Neural crest cell (in vitro differentiated cells): ENCODE measurements at places on chromosomes 11 and 22.

GRCh38 chr11:37449146-37449545 lies 851.1 kb upstream of the RAG2 start:
- H3K4me1 ChIP-seq: peaks cover 6% of the 10 kb centered on the region
- H3K4me3 ChIP-seq: no peak overlapping the region
- no peaks in the 10 kb centered on the region for H3K27me3 ChIP-seq
- no peaks in the 10 kb centered on the region for H3K36me3 ChIP-seq

GRCh38 chr11:124900464-124900863 lies 2.8 kb upstream of the ROBO4 start:
- H3K27ac ChIP-seq: no peak overlapping the region
- no peaks in the 10 kb centered on the region for H3K36me3 ChIP-seq
- peaks cover 51% of the 10 kb centered on the region for H3K27me3 ChIP-seq
- no peak for DNase-seq

DNA sequence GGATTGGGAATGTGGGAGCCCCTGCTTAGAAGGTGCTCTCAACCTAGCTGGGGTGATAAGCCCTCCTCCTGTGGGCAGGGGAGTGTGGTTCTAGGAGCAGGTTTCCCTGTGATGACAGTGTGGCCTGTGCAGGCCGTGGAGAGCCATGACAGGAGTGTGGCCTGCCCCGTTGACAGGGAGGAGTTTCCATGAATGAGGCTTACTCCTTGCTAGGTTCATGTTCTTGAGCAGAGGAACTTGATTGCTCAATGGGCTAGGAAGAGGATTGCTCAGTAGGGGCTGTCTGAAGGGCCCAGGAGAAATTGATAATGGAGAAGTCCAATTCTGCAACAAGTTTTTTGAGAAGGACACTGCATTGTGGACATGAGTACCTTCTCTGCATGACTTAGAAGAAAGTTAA lies 92.0 kb downstream of the PPP6R3 start:
- H3K4me3 ChIP-seq: no peak overlapping the region
- no peaks in the 10 kb centered on the region for H3K27me3 ChIP-seq
- no peak for DNase-seq
- H3K4me1 ChIP-seq: peaks cover 21% of the 10 kb centered on the region
- H3K27ac ChIP-seq: no peak overlapping the region

GRCh38 chr11:34630544-34630943 lies 9.7 kb downstream of the EHF start:
- DNase-seq: no peak
- H3K27ac ChIP-seq: no peak overlapping the region
- H3K4me3 ChIP-seq: no peak overlapping the region
- no peaks in the 10 kb centered on the region for H3K36me3 ChIP-seq
- peaks cover 13% of the 10 kb centered on the region for H3K4me1 ChIP-seq

- H3K4me1 ChIP-seq: peaks cover 37% of the 10 kb centered on the region
- peak overlapping the region; percentile 57 for H3K4me3 ChIP-seq
- H3K36me3 ChIP-seq: no peaks in the 10 kb centered on the region
- H3K27me3 ChIP-seq: no peaks in the 10 kb centered on the region
- no peak for DNase-seq
- H3K27ac ChIP-seq: peak overlapping the region; percentile 89
These were observed 12.9 kb upstream of the CDKN1C start for GRCh38 chr11:2898366-2899079.

- no peaks in the 10 kb centered on the region for H3K4me1 ChIP-seq
- no peak for DNase-seq
- peaks cover 27% of the 10 kb centered on the region for H3K36me3 ChIP-seq
- no peaks in the 10 kb centered on the region for H3K27me3 ChIP-seq
- H3K27ac ChIP-seq: no peak overlapping the region
- H3K4me3 ChIP-seq: no peak overlapping the region
These were observed 10.7 kb downstream of the DGCR8 start for GRCh38 chr22:20090730-20091240.

DNA sequence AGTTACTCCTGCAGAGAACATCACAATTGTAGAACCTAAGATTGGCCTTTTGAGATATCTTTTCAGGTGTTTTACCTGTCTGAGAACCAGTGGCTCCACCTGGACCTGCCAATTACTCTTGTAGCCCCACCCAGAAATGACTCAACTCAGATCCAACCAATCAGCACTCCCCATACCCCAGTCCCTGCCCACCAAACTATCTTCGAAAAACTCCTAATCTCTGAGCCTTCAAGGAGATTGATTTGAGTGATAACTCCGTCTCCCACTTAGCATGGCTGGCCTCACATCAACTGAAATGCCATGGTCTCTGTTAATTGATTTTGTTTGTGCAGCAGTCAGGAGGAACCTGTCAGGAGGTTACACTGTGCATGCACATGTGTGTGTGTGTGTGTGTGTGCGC lies 103.6 kb downstream of the MTNR1B start:
- no peak overlapping the region for H3K27ac ChIP-seq
- no peak overlapping the region for H3K4me3 ChIP-seq
- H3K4me1 ChIP-seq: peaks cover 9% of the 10 kb centered on the region
- peaks cover 5% of the 10 kb centered on the region for H3K27me3 ChIP-seq
- no peak for DNase-seq
- no peaks in the 10 kb centered on the region for H3K36me3 ChIP-seq

DNA sequence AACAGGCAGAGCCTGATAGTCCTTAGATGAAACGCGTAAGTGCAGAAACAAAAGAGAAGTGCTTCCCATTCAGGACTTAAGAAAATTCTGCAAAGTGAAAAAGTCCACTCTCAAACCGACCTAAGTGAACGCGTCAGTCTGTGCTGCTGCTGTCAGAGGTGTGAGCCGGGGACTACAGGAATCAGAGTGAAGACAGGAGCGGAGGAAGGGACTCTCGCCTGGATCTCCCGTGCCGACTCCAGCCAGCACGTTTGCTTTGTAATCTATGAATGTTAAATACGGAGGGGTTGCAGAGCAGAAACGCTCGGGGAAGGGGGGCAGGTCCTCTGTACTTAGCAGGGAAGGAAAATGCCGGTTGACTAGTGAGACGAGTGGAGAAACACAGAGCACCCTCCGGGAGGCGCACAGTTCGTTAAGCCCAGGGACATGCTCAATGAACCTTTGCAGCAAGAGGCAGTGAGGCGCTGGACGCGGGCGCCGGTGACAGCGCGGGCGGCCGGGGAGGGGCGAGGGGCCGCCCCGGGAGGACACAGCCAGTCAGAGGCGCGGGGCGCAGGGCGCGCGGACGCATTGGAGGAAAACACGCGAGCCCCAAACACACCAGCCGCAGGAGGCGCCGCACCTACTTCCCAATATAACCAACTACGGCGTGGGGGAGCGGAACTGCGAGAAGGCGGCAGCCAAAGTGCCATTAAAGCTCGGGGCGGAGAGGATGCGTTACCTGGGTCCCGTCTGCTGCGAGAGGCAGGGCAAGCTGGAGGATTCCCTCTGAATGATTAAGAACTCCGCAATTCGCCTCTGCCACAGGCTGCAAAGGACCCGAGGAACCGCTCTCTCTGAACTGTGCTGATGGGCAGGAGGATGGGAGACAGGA lies at the start of gene CNTN5:
TSS of gene CNTN5 (plus strand) at position 598 of the 874 bp plus-strand sequence.
- peaks cover 8% of the 10 kb centered on the region for H3K4me1 ChIP-seq
- peaks cover 84% of the 10 kb centered on the region for H3K27me3 ChIP-seq
- no peak within 1 kb of the TSS for H3K27ac ChIP-seq
- H3K4me3 ChIP-seq: peak within 1 kb of the TSS; percentile 93
- DNase-seq: peak; percentile 52

DNA sequence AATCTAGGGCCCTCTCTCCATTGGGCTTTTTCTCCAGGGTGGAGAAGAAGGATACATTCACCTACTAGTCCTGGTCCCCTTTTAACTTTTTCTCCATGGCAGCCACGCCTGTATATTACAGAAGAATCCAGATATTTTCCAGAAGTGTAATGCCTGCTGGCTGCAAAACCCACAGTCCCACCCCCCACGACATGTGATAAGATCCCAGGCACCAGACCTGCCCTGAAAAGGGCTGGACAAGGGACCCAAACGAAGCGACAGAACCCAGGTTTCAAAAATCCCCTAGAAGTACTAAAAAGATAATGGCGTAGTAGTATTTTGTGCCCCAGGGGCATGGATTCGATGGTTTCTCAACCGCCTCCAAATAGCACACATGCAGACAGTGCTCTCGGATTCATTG lies 2.8 kb downstream of the WT1 start:
- no peaks in the 10 kb centered on the region for H3K36me3 ChIP-seq
- H3K4me3 ChIP-seq: no peak overlapping the region
- H3K27me3 ChIP-seq: peaks cover 96% of the 10 kb centered on the region

GRCh38 chr22:39481054-39481453 lies 21.0 kb upstream of the MIEF1 start:
- H3K4me1 ChIP-seq: peaks cover 5% of the 10 kb centered on the region
- no peaks in the 10 kb centered on the region for H3K27me3 ChIP-seq
- no peak for DNase-seq
- H3K4me3 ChIP-seq: no peak overlapping the region
- H3K27ac ChIP-seq: peak overlapping the region; percentile 92

- H3K27me3 ChIP-seq: peaks cover 59% of the 10 kb centered on the region
- DNase-seq: peak; percentile 20
- no peaks in the 10 kb centered on the region for H3K4me1 ChIP-seq
- peaks cover 3% of the 10 kb centered on the region for H3K36me3 ChIP-seq
These were observed 30.7 kb downstream of the SLC22A25 start for GRCh38 chr11:63212742-63213141.

- H3K4me3 ChIP-seq: no peak overlapping the region
- peaks cover 9% of the 10 kb centered on the region for H3K4me1 ChIP-seq
- H3K36me3 ChIP-seq: no peaks in the 10 kb centered on the region
- H3K27ac ChIP-seq: no peak overlapping the region
- DNase-seq: no peak
These were observed 12.9 kb upstream of the LRRC32 start for GRCh38 chr11:76683161-76684095.

DNA sequence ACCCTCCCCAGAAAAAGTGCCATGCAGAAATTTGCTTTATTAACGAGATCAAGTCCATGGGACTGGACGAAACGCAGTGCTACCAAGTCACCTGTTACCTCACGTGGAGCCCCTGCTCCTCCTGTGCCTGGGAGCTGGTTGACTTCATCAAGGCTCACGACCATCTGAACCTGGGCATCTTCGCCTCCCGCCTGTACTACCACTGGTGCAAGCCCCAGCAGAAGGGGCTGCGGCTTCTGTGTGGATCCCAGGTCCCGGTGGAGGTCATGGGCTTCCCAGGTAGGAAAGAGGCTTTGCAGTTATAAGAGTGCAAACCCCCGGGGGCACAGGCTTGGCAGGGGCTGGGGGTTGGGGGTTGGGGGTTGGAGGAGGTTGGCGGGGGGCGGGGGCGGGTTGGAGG lies 4.2 kb downstream of the APOBEC3H start:
- no peaks in the 10 kb centered on the region for H3K36me3 ChIP-seq
- no peak for DNase-seq

DNA sequence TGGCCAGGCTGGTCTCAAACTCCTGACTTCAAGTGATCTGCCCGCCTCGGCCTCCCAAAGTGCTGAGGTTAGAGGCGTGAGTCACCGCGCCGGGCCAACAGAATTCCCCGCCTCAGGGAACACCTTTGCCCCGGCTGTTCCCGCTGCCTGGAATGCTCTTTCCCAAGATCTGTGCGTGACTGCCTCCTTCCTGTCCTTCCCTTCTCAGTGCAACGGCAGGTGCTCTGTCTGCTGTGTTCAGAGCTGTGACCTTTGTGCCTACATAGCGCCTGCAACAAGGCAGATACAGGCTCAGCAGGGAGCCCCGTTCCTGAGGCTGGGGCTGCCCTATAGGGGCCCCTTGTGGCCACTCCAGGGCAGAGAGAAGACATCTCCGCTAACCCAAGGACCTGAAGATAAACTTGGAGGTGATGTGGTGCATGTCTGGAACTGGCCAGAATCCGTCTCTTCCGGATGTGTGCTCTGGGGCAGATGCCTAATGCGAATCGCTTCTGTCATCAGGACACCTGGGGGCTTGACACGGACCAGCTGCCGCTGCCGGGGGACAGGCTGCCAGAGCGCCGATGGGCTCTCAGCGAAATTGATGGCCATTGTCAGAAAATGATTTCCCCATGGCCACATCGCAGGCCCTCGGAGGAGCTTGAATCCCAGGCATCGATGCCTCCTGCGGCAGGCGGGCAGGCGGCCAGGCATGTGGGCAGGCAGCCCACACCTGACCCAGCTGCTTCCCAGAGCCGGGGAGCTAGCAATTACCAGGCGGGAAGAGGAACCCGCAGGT lies 43.5 kb upstream of the TCF20 start:
- peak; percentile 28 for DNase-seq
- peaks cover 29% of the 10 kb centered on the region for H3K4me1 ChIP-seq
- H3K4me3 ChIP-seq: no peak overlapping the region
- no peak overlapping the region for H3K27ac ChIP-seq

GRCh38 chr22:31155422-31155821 lies 4.6 kb upstream of the RNF185 start:
- H3K36me3 ChIP-seq: no peaks in the 10 kb centered on the region
- H3K4me3 ChIP-seq: peak overlapping the region; percentile 2
- H3K27ac ChIP-seq: no peak overlapping the region
- no peak for DNase-seq
- H3K27me3 ChIP-seq: peaks cover 40% of the 10 kb centered on the region
- peaks cover 6% of the 10 kb centered on the region for H3K4me1 ChIP-seq

DNA sequence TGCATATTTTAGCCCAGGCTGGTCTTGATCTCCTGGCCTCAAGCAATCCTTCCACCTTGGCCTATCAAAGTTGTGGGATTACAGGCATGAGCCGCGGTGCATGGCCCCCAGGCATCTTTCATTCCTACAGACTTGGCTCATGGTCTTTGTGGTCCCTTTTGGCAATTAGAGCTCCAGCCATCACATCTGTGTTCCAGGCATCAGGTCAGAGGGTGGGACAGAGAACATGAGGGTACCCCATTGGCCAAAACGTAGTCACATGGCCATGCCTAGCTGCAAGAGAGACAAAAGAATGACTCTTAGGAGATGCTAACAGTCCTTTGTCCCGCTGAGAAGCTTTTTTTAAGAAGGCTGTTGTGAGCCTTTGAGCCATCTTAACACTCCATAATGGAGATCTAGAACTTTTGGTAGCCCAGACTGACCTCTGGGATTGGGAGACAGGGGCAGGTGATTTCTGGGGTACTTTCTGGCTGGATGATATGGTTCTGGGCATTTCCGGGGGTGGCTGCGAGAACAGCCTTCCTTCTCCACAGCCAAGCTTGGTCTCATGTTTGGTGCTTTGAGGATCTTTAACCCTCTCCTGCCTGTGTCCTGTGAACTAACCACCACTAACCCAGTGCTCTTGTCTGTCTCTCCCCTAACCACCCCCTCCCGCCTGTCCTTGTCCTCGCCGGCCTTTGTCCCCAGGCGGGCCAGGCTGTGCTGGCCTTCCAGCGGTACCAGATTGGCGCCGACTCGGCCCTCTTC lies 18.4 kb upstream of the TAB1 start:
- H3K27ac ChIP-seq: peak overlapping the region; percentile 22
- no peaks in the 10 kb centered on the region for H3K27me3 ChIP-seq
- no peak for DNase-seq
- peaks cover 3% of the 10 kb centered on the region for H3K36me3 ChIP-seq
- no peaks in the 10 kb centered on the region for H3K4me1 ChIP-seq
